Brain microvascular endothelial cell (primary cell): ENCODE measurements at places on chromosomes 1 and 21.
A peak's percentile ranks its signal among the peaks of the same experiment; 100 is the strongest.

DNA sequence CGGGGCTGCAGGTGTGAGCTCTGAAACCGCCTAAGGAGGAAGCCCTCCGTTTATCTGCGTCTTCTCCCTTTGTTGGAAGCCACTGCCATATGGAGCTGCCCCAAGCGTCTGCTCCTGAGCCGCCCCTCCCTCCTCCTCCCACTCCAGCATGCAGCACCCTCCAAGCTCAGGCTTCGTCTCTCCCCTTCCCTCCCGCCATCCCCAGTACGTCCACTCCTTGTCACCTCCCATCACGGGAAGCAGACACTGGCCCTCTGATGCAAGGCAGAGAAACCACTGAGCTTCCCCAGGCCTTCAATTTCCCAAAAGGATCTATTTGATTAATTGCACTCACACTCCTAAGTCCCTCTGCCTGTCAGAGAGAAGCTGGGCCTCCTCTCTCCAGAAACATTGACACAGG, 52.5 kb downstream of the NFASC start:
- no peak for DNase-seq

DNA sequence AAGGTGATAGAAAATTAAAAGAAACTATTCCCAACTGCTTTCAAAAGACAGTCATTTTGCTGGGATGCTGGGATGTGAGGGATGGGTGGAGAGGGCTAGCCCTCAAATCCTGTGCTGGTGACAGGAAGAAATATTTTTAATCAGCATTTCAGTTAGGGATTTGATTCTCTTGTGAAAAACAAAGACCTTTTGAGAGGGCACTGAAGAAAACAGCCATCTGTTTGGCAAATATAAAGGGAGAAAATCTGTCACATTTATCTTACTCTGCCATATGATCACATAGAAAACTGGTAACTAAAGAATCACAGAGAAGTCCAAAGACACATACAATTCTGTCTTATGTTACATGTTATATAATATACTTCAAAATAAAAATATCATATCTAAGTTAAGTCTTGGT, 12.3 kb downstream of the STXBP3 start:
- DNase-seq = no peak

GRCh38 chr1:199403531-199404116, 623.9 kb upstream of the NR5A2 start:
- DNase-seq = peak; percentile 9

DNA sequence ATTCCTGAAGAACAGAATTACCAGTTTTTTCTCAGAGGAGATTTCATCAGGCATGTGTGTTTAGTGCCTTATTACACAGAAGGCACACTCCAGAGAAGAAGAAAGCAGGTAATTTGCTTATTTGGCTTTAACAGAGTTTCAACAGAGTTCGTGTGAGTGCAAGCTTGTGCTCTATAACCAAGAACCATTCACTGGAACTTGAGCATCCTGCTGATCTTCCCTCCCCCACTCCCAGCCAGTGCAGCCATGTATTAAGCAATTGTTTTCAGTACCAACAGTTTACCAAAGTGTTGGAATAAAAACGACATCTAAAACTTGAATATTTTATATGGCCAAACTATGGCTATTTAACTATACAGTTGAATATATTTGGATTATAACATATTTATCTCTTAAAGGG, 4.3 kb downstream of the MGST3 start:
- no peak for DNase-seq

DNA sequence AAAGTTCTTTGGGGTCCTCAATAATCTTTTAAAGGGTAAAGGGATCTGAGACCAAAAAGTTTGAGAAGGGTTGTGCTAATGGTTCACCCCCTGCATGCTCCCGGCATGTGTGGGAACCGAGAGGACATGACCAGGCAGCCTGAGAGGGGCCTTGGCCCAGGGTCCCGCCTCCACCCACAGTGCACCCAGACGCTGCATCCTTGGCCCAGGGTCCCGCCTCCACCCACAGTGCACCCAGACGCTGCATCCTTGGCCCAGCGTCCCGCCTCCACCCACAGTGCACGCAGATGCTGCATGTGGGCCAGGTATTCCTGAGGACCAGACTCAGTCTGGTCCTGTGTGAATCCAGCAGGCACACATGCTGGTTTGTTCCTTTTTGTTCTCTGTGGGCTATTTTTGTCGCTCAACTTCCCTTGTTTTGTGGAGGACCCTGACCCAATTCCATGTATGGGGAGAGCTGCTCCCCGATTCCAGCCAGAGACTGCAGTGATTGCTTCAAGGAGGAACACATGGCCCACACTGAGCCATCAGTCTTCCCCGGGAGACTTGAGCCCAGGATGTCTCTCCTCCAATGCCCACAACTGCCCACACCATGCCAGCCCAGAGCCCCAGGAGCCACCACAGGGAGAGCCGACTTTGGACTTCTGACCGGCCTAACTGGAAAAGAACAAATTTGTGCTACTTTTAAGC, 3.5 kb downstream of the NPHP4 start:
- no peak for DNase-seq

DNA sequence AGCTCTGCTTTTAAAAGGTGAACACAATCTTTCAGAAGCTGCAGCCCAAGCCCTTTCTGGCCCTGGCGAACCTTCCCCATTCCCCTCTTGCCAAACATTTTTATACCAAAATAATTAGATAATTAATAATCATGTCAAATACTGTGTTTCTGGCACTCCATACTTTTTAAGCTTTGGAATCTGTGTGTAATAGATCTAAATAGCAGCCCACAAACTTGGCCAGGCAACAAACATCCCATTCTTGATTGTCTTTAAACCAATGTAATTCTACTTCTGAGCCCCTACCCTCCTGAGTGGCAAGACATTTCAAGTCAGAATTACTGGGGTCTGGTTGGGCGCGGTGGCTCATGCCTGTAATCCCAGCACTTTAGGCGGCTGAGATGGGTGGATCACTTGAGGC, 137.7 kb downstream of the NAV1 start:
- no peak for DNase-seq

- DNase-seq = no peak
These were observed 270.6 kb downstream of the TPR start for GRCh38 chr1:186104459-186104858.

DNA sequence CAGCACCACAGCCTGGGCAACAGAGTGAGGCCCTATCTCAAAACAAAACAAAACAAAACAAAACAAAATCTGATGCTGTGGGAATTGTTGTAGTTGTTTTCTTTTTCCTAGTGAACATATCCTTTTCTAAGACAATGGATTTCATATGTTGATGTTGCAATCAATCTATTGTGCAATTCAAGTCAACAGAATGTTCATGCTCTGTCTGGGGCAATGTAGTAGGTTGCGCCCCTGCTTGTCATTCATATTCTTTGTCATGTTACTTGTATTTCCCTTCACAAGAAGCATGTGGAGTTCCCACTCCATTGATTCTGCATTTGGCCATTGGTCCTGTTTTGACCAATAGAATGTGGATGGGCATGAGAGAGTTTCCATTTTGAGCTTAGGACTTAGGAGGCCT, 223.9 kb downstream of the DUSP10 start:
- DNase-seq = no peak

- DNase-seq = peak; percentile 27
These were observed 991 bp downstream of the PRMT6 start for GRCh38 chr1:107057197-107058133.

GRCh38 chr1:147079400-147080005, 92.8 kb downstream of the PRKAB2 start:
- no peak for DNase-seq

- no peak for DNase-seq
These were observed 10.7 kb downstream of the CELF3 start for GRCh38 chr1:151705753-151706463.

DNA sequence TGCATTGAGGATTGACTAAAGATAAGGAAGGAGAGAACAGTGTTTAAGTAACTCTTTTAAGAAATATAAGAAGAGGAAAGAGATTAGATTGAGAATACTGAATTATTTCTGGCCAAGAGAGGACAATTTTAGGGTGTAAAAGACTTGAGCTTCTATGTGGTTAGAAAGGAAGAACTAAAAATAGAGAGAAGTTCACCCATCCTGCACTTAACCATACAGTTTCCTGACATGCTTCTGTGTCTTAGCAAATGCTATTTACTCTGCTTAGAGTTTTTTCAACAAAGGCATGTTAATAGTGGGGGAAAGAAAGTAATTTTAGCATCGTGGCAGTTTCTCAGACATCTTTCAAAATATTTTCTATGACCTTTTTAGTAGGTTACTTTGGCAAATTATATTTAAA, 122.8 kb upstream of the GPR52 start:
- DNase-seq = no peak

- DNase-seq = no peak
These were observed 103.8 kb downstream of the ADSS2 start for GRCh38 chr1:244347942-244348341.

DNA sequence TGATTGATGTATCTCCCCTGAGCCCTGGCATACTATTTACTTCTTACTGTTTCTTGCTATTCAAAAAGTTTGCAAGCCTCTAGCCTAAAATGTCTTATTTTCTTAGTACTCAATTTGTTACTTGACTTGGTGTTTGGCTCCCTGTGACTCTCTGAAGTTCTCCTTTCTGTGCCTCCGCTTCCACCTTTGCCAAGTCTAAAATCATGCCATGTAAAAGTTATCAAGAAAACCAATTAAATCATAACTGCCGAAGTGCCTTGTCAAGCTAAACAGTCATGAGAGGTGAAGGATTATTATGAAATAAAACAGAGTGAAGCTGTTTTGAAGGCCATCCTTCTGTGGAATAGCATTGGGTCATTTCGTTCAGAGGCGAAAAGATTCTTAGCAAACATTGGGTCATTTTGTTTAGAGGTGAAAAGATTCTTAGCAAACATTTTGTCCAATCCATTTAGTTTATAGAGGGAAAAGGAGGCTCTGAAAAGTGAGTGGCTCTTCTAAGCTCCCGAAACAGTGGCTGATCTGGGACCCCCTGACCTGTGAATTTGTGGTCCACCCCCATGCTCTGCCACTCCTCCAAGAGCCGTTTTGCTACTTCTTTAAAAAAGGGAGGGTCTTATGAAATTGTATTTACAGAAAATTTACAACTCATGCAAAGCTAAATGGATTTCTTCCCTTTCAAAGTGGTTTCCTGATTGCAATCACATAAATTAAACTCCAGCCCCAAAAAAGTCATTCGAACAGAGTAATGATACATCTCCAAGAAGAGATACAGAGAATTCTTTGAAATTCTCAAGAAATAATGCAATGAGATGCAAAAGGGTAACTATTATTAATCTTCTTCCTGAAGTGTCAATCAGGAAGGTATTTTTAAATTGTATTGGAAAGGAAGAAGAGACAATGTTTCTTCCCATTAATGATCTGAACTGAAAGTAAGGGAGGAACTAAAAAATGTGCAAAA, 141.4 kb downstream of the RUNX1 start:
- no peak for DNase-seq

GRCh38 chr1:186708694-186709097, 28.5 kb upstream of the PTGS2 start:
- peak; percentile 20 for DNase-seq

DNA sequence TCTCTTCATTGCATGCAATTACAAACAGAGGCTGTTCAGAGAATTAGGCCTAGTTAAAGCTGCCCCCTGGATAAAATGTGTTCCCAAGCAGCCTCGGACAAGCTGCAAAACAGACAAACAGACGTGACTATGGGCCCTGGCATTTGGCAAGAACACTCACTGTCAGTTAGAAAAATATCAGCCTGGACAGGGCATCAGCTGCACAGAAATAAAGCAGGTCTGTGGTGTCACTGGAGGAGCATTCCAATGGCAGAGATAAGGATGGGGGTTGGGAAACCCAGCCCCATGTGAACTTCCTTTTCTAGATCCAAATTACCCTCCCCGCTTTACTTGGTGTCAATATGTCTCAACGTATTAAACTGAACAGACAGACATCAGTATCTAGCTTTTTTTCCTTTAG, 177.1 kb downstream of the GPATCH2 start:
- DNase-seq = peak; percentile 32

- no peak for DNase-seq
These were observed 8.2 kb downstream of the THRAP3 start for GRCh38 chr1:36232212-36233095.

GRCh38 chr21:45950740-45951515, 30.6 kb upstream of the COL6A1 start:
- peak; percentile 23 for DNase-seq

DNA sequence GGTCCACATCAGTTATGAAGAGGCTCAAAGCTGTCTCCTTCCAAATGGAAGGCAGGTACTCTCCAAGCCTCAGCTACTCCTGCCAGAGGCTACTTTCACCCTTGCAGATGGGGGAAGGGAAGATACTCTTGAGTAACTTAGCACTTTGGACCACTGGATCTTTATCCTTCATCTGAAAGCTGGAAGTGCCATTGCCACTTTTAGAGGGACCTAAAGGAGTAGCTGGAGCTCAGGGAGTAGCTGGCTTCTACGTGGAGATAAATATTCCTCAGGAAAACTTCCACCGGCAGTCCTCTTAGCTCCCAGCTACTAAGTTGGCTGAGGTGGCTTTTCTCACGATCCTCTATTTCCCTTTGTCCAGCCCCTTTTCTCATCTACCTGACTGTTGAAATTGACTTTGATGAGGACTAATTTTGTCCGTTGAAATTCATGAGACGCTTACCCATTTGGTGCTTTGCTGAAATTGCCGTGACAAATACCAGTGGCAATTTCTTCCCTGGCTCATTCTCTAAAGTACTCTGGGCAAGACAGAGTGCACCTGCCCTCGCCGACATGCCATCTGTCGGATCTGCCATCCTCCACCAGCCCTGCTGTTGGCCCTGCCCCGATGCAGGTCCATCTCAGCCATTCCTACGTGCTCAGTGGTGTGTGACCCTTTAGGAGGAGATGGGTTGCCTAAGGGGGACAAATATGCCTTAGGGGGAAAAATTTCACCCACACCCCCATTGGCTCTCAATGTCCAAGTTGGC, 13.6 kb downstream of the IGSF21 start:
- DNase-seq = no peak

DNA sequence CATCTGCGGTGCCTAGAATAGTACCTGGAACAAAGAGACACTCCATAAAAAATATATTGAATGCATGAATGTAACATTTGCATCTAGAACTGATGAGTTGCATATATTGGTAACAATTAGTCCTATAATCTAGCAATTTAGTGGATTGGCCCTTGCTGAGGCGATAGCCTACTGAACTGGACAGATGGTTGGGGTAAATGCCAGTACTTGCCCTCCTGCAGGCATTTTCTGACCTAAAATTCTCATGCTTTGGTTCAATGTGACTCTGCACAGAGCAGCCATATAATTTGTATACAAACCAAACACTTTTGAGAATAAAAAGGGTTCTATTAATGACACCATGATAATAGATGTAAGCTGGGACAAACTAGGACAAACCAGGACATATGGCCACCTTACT, 313.6 kb downstream of the OLFM3 start:
- DNase-seq = no peak

DNA sequence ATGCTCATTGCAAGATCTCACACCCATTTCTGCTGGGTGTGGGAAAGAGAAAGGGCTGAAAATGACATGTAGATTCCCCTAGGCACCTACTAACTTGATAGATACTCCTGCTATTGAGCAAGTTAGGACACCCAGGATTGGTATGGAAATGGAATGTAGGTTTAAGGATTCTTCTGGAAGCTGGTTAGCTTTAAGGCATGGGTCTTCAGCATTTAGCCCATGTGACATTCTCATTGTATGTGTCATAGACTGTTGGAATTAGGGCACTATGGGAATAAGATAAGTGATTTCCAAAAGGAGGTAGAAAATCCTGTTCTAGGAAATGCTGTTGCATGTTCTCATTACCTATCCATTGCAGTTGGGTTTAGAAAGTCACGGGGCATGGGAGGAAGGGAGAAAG, 76.2 kb downstream of the DISC1 start:
- peak; percentile 16 for DNase-seq
